ENCODE measurements at places on chromosomes 12 and 14. TPM values are rescaled to one million over a fixed set of nuclear protein-coding genes. Genes with fewer than 3 reads are reported as not detected.

EXOC3L4 gene
- total RNA-seq, result 22.9 TPM

GRCh38 chr12:42761086-42761485 is 171.5 kb upstream of the PRICKLE1 start:
- no peak for DNase-seq

DNA sequence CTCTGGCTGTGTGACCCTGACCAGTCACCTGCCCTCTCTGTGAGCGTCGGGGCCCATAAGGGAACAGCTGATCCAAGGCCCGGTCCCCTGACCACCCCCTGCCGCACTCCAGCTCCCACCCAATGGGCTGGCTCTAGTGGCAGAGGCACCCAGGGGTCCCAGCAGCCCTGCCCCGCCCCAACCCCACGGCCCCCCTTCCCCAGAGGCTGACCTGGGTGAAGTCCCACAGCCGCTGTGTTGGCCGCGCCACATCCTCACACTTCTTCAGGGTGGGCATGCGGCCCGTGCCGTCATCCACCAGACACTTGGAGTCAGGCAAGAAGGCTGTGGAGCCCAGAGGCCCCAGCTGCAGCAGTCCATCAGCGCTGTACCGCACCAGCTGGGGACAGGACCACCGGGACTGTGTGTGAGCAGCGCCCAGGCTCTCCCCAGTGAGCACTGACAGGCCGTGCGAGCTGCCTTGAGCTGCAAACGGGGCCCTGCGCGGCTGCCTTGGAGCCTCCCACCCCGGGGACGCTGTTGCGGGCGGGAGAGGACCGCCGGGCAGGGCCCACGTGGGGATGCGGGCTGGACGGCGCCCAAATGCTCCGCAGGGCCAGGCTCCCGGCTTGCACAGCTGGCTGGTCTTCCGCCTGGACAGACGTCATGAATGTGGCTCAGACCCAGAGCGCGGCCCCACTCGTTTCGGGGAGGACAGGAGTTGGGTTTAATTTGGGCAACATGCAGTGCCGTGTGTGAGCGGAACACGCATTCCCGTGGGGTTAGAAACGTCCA is 53.5 kb downstream of the NOC4L start:
- DNase-seq, result no peak

DNA sequence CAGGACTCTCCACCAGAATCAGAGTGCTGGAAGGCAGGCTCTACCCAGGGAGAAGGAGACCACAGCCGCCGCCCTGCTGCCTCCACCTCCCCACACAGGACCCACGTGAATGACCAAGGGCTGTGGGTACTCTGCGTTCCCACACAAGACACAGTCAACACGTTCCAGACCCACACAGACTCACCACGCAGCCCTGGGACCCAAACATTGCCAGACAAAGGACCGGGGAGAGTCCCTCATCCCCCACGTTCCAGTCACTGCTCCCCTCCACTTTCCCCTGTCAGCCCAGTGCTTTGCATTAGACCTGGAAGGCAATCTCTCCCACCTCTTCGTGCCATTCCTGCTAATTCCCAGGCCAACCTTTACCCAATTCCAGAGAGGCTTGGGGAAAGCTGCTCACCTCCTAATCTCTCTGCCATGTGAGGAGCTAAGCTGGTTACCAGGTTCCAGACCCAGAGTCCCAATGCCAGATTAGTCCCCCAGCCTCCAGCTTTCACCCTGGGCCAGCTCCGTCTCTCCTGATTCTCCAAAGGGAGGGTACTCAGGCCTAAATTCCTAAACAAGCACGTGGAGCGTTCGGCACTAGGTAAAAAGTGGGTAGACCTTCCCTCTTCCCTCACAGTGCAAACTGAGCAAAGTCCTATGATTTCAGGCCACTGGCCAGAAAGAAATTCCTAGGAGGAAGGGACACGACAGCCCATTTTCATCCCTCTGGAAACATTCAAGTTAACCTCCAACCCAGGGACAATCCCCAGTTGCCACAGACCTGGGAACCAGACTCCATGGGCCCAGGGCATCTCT is 4.9 kb downstream of the SLC6A13 start:
- no peak for DNase-seq

GRCh38 chr12:76702946-76703345 is 61.0 kb upstream of the ZDHHC17 start:
- no peak for DNase-seq

TEX52 gene
- total RNA-seq, result not detected

SLCO1A2 gene
- not detected for total RNA-seq

GPRC5D gene
- total RNA-seq, result not detected

DNA sequence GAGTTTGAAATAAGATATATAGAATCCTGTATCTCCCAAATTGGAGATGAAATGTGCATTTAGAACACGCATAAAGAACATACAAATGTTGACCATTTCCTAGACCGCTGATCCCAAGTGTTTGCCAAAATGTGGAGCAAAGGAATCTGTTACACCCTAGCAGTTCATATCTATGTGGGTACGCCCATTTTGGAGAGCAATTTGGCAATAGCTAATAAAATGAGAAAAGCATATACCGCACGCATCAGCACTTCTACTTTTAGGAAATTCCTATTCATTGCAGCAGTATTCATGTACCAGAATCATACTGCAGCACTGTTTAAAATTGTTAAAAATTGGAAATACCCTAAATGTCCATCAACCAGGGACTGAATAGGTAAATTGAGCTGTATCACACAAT is 937.8 kb downstream of the BCL11B start:
- no peak for DNase-seq

LMNTD1 gene
- not detected for total RNA-seq

TEAD4 gene
- total RNA-seq, result 5.1 TPM

GRCh38 chr12:17438141-17438540 is 651.9 kb downstream of the RERGL start:
- no peak for DNase-seq

DNA sequence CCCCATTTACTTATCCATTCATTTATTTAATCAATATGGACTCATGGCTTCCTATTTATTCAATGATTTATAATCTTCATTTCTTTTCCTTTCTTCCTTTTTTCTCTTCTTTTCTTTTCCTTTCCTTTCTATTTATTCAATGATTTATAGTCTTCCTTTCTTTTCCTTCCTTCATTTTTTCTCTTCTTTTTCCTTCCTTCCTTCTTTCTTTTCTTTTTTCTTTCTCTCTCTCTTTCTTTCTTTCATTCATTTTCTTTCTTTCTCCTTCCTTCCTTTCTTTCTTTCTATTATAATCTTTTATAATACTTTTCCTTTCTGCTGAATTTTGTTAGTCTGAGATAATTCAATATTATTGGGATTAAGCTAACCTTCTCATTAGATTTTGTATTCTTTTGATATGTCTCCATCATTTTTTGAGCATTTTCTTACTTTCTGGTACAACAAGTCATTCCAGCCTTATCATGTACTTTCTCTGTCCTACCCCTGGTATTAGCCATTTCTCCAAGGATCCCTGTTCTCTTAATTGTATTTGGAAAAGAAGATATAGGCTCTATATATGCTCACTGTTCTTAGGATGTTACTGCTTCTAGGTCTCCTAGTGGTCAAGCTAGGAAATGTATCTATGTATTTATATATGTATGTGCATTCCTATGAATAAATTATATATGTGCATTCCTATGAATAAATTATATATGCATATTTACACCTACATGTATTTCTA is 12.1 kb downstream of the LACRT start:
- DNase-seq, result no peak

DNA sequence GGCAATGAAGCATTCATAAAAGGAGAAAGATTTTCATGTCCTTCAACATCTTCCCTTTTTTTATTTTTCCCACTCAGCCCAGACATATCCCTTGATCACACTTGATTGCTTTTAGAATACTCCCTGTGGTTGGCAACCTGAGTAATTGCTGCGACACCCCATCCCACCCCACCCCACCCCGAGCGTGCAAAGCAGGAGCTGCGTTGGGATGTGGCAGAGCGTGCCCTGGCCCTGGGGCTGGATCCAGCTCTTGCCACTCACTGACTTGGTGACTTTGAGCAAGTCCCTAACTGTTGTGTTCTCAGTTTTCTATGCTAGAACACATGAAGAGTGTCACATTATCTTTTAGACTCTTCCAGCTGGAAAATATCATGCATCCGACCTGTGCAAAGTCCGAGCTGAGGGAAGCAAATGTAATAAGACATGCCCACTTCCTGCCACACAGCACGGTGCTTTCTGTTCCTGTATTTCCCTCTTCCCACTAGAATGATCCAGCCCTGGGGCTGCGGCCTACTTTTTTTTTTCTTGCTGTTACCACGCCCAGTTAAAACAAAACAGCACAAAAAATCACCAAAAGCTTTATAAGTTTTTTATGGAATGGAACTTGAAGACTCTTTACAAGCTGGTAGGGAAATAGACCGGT is 4.0 kb downstream of the ASCL4 start:
- DNase-seq, result no peak

- DNase-seq, result peak; percentile 18
These were observed 618 bp downstream of the RNF34 start for GRCh38 chr12:121400332-121401139.

- DNase-seq, result no peak
These were observed 216.8 kb downstream of the MSRB3 start for GRCh38 chr12:65495233-65495632.

DNA sequence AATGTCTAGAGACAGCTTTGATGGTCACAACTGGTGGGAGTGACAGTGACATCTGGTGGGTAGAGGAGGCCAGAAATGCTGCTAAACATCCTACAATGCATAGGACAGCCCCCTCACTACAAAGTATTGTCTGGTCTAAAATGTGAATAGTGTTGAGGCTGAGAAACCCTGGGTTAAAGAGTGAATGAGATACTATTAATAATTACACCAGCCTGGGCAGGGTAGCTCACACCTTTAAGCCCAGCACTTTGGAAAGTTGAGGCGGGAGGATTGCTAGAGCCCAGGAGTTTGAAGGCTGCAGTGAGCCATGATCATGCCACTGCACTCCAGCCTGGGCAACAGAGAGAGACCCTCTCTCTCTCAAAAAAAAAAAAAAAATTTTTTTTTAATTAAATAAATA is 11.1 kb downstream of the SVOP start:
- no peak for DNase-seq

DNA sequence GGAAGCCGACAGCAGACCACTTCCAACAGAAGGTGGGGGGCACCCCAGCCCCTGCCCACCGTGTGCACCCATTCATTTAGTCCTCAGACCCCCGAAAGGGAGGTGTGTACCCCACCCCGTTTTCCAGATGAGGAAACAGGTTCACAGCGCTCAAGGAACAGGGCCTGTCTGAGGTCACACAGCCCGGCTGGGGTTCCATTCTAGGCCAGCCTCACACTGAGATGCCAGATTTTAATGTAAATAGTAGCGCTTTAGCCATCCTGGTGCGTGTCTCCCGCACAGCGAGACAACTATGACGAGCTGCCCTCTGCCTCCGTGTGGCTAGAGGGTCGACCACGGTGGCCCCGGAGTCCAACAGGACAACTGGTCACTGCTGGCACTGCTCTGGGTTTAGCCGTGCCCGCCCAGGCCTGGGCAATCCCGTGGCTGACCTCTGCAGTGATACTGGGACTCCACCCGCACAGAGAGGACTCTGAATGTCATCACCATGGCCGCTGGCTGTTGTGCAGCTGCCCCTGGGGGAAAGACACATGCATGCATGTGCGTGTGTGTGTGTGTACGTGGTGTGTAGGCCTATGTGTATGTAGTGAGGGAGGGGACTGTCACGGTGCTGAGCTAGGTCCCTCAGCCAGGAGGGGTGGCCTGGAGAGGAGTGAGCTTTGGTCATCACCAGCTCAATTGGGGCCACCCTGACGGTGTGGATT is 31.6 kb downstream of the BEGAIN start:
- no peak for DNase-seq

DNA sequence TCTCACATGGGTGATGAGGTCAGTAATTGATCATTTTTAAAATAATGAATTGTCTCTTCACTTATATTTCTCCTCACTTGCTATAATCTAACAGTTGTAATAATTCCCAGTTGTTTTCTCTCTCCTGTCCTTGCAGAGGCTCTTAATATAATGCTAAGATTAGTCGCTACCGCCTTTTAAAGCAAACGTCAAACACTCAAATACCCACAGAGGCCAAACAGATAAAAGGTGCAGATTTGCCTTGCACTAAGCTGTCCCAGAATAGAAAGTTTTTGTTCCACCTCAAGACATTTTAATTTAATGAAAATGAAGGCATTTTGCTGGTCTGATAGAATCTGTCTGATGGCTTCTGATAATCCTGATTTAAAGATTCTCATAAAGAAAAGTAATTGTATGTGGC is 159.0 kb downstream of the KICS2 start:
- DNase-seq, result no peak

GLIPR1L1 gene
- total RNA-seq, result not detected

DNA sequence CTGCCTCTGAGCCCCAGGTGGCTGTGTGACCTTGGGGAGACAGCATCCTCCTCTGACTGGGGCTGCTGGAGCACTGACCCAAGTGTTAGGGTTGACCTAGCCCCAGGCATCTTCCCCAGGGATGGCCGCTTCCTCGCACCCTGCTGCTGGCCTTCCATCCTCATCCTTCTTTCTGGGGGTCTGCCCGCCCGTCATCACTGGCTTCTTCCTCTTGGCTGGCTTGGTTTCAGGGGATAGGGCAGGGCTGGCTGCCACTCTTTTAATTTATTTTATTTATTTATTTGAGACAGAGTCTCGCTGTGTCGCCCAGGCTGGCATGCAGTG is 3.5 kb downstream of the TEDC1 start:
- no peak for DNase-seq

DNA sequence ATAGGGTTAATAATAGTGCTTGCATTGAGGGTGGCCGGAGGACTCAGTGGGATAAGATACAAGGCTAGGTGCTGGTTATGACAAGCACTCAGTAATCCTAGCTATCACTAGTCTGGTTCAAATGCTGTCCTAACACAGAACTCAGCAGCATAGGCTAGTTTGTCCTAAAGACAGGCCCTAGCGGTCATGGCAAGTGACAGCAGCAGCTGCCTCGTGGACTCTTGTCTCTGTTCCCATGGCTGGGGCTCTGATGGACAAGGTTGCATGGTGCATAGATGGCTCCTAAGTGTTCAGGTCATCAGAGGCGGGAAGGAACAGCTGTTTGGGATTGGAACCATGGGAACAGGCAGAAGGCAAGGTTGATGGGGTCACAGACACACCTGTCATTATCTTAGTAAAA is 42.4 kb upstream of the IGF1 start:
- DNase-seq, result no peak

DNA sequence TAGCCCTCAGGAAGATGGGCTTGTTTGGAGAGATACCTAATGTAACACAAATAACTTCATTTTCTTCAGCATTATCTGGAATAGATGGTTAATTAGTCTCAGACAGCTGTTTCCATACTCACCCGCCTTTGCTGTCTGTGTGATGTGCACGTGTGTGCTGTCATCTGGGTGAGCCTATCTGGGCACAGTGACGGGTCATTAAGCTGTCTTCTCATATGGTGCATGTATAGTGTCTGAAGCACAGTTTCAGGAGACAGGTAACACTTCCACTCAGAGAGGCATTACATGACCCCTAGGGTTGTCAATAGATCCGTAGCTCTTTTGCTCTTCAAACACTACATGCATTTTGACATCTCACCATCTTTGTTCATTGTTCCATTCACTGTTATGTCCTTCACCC is 493.3 kb downstream of the APAF1 start:
- no peak for DNase-seq

- DNase-seq, result no peak
These were observed 56.1 kb upstream of the VASH1 start for GRCh38 chr14:76705214-76705613.

GALNT9 gene
- total RNA-seq, result 0.12 TPM

- no peak for DNase-seq
These were observed 15.2 kb upstream of the CCT2 start for GRCh38 chr12:69570000-69570516.

- DNase-seq, result no peak
These were observed 119.1 kb upstream of the FAR2 start for GRCh38 chr12:29030006-29030405.

MYO1H gene
- total RNA-seq, result not detected

Measured in mucosa of gallbladder (tissue), 1 donor.